ENCODE measurements at places on chromosomes 16 and 17. TPM values are rescaled to one million over a fixed set of nuclear protein-coding genes. Genes with fewer than 3 reads are reported as not detected.

TLCD3A gene
- 13.1 TPM for total RNA-seq

TVP23B gene
- 33.7 TPM for total RNA-seq

PTGES3L gene
- total RNA-seq: 0.72 TPM

FN3KRP gene
- 9.9 TPM for total RNA-seq

PRPF8 gene
- 148 TPM for total RNA-seq

DHRS7C gene
- total RNA-seq: not detected

DNA sequence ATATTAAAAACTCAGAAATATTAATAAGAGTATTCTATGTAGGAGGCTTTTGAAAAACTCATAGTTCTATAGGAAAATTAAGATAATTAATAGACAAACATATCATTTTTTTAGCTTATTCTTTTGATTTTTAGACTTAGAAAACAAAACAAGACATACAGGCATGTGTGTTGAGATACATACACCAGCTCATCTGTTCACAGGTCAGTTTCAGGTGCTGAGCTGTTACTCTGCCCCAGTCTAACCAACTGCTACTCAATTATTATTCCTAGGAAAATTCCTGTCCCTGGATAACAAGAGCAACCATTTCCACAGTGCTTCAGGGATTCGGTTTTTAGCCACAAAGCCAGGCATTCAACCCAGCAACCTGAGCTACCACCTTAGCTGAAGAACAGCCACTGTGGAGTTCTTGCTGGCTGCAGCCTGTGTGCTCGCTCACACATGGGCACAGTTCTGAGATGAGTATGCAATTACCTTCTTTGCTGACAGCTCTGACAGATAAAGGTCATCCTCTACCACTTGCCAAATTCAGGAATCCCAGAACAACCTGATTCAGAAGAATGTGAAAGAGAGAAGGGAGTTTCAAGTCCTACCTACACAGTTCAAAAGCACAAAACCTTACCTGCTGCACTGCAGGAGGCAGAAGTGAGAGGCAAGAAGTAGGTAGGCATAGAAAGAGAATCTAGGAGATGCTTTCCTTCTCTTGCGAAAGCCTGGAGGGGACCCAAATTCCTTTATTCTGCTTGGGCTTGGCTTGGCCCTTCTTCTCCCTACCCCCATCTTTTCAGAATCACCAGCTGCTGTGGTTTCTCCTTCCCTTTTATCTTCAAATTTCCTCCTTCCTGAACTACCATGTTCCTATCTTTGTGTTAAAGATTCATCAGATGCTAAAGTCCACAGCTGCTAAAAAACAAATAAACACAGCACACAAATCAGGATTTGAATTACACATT, 62.7 kb downstream of the TEX2 start:
- no peak for DNase-seq

DNA sequence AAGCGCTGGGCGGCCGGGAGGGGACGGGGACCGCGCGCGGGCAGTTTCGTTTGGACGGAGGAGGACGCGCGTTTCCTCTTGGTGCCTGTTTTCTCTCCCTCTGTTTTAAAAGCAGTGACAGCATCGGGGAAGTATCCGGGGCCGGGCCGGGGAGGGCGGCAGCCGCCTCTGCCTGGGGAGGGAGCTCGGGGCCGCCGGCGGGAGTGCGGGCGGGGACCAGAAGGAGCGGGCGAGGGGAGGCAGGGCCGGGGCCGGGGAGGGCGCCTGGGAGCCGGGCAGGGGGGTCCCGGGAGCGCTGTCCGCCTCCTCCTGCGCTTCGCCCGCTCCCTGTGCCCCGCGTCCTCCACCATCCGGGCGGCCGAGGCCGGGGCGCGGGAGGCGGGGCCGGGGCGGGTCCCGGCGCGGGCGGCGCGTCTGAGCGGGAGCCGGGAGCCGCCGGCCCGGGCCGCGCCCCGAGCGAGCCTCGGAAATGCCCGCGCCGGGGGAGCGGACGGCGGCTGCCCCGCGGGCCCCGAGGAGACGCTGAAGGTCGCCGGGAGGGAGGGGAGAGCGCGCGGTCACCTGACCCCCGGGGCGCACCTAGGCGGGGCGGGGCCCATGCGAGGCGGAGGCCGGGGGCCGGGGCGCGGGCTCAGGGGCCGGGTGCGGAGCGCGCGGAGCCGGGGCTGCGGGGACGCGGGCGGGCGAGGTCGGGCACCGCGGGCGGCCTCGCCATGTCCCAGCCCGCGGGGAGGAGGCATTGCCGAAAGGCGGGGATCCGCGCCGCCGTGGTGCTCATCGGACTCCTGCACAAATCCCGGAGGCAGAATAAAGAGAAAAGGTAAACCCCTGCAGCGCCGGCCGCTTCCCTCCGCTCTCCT, 57.3 kb downstream of the RAP1GAP2 start:
- DNase-seq: peak; percentile 25

DNA sequence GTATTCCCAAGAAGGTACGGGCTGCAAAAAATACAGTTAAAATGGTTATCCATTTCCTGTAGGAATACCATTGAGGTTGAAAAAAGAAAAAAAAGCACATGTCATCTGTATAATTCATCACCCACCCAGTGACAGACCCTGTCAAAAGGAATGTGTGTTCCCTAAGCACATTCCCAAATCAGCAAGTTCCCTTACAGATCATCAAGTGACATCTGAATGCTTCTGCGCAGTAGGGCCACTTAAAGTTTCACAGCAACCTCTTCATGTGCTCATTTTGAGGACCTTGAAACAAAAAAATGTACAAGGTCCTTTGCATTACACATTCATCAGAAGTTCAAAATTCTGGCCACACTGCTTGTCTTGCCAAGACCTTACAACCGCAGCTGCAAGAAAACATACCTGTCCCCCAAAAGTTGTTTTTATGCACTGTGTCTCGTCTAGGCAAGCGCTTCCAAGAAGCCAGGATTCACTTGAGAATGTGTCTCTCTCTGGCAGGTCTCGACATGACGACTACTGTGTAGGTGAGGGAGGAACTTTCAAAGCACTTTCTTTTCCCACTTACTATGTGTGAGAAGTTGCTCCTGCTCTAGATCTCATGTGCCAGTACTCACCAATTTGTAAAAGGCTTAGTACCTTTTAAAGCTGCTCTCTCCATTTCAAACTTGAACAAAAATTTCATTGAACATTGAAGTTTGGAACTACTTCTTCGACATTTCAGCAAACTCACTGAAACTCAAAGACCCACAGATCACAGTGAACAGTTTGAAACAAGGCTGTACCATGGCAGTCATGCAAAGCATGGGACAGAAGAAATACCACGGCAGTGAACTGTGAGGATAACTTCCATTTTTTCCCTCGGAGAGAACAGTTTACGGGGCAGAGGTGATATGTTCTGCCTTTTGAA, 4.3 kb upstream of the POLG2 start:
- DNase-seq: no peak

- no peak for DNase-seq
These were observed 24.3 kb downstream of the CD300A start for GRCh38 chr17:74490716-74491115.

GRCh38 chr16:82264756-82265155, 94.7 kb upstream of the MPHOSPH6 start:
- no peak for DNase-seq

DNA sequence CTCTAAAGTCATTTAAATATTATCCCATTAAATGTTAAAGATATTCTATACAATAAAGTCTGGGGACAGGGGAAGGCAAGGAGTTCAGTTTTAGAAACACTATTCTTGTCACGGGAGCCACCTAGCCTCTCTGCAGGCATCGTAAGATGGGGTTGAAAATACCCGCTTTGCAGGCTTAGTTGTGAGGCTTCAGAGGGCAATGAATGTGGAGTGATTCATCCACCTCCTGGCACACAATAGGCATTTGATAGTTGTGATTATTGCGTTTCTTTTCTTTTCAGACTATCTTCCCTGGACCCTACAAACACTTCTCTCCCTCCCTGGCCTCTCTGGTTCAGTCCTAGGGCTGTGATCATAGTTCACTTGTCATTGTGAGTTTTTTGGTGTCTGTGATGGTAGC, 19.6 kb downstream of the GLP2R start:
- DNase-seq: no peak

DNA sequence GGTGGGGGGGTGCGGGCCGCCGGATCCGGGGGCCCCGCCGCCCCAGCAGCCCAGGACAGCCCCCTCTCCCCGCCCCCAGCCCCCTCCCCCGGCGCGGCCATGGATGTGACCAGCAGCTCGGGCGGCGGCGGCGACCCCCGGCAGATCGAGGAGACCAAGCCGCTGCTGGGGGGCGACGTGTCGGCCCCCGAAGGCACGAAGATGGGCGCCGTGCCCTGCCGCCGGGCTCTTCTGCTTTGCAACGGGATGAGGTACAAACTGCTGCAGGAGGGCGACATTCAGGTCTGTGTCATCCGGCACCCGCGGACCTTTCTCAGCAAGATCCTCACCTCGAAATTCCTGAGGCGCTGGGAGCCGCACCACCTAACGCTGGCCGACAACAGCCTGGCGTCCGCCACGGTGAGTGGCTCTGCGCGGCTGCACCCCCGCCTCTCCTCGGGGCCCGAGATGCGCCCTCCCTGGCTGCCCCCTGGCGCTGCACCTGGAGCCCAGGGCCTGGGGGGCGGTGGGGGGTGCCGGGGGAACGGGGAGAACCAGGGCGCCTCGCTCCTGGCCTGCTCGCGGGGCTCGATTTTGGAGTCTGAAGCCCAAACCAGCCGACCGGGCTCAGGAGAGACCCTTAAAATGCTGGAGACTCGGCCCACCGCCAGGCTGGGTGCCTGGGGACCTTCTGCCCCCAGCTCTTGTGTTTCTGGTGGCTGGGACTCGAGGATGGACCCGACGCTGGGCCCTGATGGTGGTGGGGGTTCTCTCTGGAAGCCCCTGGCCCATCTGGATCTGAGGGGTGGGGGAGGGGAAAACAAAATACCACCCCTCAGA, 744 bp downstream of the CMIP start:
- peak; percentile 69 for DNase-seq

- DNase-seq: no peak
These were observed 119.2 kb downstream of the HS3ST2 start for GRCh38 chr16:22933173-22933572.

- DNase-seq: no peak
These were observed 41.7 kb upstream of the IL34 start for GRCh38 chr16:70604407-70605282.

GRCh38 chr17:81187586-81188490, 21.8 kb upstream of the AATK start:
- DNase-seq: no peak

DNA sequence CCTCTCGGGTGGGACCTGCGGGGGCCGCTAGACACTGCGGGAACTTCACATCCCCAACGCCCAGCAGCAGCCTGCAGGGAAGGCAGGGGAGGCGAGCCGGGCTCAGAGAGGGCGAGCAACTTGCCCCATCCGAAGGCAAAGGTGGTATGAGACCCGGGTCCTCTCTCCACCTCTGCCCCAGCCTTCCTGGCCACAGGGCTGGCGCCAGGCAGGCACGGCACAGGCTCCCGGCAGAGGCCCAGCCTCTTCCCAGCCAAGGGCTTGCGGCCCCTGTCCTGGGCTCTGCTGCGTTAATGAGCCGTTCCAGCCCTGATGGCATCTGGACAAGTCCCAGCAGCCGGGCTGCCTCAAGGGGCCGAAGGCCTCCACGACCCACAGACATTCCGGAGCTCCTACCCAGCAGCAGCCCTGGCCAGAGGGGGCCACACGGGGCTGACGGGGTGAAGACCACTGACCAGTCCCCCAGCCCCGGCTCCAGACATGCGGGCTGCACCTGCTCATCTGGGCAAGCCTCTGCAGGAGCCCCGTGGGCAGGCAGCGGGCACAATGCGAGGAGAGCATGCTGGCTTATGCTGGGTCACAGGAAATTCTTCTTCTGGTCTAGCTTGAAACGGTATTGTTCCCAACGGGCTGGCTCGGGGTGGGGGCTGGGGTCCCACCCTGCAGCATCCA, 1.2 kb upstream of the HS3ST6 start:
- no peak for DNase-seq

- DNase-seq: no peak
These were observed 4.6 kb downstream of the ZSCAN10 start for GRCh38 chr16:3094289-3095027.

GRCh38 chr16:50224286-50224685, 42.1 kb upstream of the ADCY7 start:
- no peak for DNase-seq

- no peak for DNase-seq
These were observed 218.0 kb downstream of the NTN1 start for GRCh38 chr17:9239246-9239792.

- no peak for DNase-seq
These were observed 165.2 kb downstream of the VPS53 start for GRCh38 chr17:549177-550040.

GRCh38 chr16:65306300-65306699, 184.4 kb upstream of the CDH11 start:
- no peak for DNase-seq

GRCh38 chr17:79750650-79751545, 20.2 kb downstream of the ENPP7 start:
- DNase-seq: no peak

DNA sequence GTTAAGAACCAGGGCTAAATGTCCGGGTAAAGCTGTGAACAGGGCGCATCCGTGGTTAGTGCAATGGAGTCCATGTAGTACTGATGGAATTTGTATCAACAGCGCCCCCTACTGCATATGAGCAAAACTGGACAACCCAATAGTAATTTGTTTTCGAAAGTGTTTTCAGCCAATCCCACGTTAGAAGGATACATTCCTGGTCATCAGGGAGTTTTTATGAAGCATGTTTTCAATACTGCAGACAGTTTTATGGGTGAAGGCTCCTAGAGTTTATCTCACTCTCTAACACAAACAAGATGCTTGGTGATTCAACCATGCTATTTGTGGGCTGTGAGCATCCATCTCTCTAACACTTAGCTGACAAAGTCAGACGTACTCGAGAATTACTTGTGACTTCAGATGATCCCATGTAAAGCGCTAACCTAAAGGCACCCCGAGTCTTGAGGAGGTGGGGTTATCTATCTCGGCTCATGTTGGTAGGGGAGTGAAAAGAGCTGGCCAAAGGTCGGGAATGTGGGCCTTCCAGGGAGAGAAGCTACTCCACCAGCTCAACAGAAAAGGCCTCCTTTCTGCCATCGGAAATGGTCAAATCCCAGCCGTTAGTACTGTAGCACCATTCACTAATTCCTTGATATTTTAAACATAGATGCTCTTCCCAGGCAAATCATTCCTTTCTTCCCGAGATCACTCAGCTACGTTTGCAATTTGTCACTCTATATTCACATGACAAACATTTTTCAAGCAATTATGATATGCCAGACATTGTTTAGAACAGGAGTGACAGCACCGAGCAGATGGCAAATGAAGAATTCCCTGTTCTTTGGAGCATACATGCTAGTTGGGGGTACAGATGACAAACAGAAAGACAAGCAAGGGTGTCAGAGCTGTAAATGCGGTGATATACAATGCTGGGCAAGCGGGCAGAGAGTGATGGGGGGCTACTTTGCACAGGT, 46.9 kb upstream of the HNF1B start:
- no peak for DNase-seq

- DNase-seq: no peak
These were observed 67.9 kb downstream of the IRX6 start for GRCh38 chr16:55391760-55392375.
